Renal cortical epithelial cell (primary cell): ENCODE measurements at places on chromosomes 16 and 17.

- DNase-seq: no peak
Measured at GRCh38 chr16:59295993-59296736, 562.0 kb upstream of the GOT2 start.

- DNase-seq: peak; percentile 75
Measured at GRCh38 chr17:32551186-32551955, 64.6 kb downstream of the CDK5R1 start.

DNA sequence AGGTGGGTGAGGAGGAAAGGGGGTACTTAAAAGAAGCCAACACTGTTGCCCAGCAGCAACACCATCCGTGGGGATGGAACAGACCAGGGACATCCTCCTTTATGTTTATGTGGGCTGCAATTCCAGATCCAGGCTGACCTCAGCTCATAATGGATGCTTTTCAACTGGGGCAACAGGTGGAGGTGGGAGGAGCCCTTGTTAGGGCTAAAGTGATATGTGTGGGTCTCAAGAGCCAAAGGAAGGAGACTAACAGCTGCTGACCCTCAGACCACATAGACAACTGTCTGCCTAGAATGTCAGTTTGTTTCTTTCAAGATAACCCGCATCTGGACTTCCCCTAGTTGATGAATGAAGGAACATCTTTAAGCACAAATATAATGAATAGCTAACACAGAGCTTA lies 2.0 kb upstream of the INPP5K start:
- DNase-seq: no peak

DNA sequence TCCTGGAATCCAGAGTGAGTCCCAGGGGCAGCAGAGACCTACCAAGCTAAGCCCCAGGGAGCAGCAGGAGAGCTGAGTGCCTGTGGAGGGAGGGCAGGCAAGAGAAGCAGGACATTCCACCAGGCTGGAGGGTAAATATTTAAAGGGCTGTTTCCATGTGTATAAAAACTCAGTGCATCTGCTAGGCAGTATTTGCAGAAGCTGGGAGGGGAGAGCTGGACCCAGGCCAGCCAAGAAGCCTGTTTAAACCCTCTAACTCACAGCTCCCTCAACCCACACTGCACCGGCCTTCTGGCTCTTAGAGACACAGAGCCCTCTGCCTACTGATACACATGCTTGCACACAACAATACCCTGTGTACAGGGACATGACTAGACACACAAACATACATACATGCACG lies 22.5 kb upstream of the TMEM132E start:
- DNase-seq: no peak

DNA sequence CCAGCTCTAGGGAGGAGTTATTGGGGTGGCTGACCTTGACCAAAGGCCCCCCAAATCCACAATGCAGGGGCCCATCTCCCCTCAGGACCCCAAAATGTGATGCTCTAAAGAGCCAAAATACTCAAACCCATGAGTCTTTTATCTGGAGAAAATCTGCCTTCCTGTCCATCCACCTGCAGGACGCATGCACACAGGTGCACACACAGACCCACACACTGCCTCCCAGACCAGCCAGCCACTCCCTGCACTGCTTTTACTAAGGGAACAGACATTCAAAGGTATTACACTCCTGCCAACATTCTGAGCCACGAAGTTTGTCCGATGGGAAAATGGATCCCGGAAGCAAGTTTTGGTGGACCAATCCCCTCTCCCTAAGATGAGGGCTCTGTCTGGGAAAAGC lies 76.1 kb upstream of the CDH5 start:
- DNase-seq: no peak
